ENCODE measurements at places on chromosomes 7 and 10.
A peak's percentile ranks its signal among the peaks of the same experiment; 100 is the strongest.

DNA sequence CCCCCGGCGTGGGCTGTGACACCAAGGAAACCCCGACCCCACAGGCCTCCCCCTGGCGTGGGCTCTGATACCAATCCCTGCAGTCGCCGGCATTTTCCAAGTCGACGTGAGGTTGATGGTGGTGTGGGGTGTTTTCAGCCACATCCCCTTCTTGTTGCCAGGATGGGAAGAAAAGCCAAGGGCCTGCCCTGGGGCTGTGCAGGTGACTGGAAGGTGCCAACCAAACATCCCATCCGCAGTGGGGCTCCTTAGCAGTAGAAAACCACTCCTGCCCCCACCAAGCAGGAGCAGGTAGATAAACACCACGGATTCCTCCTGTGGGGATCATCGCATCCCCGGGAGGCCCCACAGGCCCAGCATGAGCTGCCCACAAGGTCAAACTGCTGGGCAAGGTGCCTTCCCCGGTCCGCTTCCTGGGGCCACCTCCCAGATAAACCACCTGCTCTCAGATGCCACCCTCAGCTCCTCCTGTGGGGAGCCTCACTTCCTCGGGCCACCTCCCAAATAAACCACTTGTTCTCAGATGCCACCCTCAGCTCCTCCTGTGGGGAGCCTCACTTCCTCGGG lies 88.5 kb upstream of the DIP2C start:
- DNase-seq: no peak

GRCh38 chr10:34768261-34768971 lies 46.7 kb downstream of the PARD3 start:
- DNase-seq: peak; percentile 85

GRCh38 chr10:132199268-132199853 lies 12.6 kb downstream of the DPYSL4 start:
- no peak for DNase-seq

GRCh38 chr7:26328498-26329390 lies 37.1 kb downstream of the SNX10 start:
- no peak for DNase-seq

DNA sequence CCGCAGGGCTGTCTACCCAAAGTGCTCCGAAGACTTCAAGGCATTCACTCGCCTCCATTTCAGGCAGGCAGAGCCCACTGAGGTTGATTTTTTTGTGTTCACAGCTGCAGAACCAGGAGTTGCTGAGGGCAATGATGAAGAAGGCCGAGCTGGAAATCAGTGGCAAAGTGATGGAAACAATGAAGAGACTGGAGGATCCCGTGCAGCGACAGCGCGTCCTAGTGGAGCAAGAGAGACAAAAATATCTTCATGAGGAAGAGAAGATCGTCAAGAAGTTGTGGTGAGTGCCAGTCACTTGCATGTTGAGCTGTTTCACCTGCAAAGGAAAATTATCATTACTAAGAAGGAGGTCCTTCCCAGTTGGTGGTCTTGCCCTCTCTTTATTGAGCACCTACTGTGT lies 210.5 kb downstream of the ARHGAP21 start:
- no peak for DNase-seq

GRCh38 chr7:42194238-42194637 lies 42.8 kb downstream of the GLI3 start:
- DNase-seq: no peak

DNA sequence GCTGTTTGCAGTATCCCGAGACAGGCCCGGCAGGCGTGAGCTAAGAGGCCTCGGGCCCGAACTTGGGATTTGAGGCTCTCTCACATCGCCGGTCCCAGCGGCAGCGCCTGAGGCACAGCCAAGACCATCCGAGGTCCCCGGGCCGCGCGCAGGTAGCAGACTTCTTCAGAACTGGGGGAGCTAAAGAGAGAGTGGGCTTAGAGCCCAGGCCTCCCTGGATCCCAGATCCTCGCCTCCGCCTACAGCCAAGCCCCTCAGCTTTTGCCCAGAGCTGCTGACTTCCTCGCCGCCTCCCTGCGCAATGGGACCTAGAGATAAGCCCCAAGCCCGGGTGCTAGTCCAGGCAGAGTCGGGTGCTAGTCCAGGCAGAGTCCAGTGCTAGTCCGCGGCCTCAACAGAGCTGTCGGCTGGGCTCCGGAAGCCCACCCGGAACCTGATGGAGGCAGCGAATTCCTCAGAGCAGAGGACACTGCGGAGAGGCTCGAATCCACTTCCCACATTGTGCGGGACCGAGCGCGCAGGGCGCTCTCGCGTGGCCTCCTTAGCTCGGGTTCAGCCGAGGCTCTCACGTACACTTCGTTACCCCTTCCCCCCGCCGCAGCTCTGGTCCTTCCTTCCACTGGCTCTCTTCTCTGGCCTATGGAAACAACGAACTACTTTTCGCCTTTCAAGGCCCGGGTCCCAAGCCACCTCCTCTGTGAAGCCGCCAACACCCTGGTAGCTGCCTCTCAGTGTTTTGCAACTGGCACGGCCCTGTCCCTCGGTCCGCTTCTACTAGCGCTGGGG lies 5.8 kb downstream of the LBX1 start:
- no peak for DNase-seq

GRCh38 chr7:100720671-100721504 lies 620 bp downstream of the EPO start:
- DNase-seq: no peak

DNA sequence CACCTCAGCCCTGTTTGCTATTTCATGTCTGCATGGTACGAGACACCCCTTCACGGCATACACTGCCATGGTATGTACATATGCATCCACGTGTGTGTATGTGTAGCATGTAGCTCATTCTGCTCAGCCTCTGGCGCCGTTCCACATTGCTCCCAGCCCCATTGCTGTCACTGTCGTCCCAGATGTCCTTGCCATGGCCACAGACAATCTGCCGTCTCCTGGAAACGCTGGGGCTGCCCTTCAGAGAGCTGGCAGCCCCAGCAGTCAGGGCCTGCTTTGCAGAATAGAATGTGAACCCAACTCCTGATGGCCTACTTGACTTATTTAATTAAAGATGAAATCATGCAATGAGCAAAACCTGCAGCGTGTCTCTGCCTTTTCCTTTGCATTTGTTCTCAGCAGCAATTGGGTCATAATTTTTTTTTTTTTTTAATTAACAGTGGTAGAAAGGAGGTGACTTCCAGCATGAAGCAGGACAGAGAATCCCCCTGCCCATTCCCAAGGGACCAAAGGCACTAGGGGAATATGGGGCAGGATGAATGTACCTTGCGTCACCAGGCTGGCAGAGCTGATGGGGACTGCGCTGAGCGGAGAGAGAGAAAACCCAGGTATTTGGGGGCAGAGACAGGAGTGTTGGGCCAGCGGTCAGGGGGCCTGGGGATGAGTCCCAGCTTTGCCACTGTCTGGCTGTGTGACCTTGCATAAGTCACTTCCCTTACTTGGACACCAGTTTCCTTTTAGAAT lies 49.2 kb downstream of the CHST3 start:
- DNase-seq: no peak

DNA sequence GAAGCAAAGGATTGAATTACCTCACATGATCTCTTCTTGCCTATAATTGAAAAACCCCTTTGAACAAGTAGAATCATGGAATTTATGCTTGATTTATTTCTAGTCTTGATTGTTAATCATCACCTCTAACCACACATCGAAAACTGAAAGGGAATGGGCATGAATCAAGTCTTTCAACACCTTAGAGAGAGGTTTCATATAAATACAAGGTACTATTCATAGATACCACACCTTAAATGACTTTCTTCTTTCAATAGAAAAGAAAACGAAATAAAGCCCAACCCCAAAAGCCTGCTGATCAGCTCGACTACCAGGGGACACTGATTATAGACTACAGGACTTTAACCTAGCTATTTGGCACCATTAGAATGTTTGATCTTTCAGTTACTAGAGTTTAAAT lies 128.6 kb upstream of the PTPRZ1 start:
- DNase-seq: no peak

GRCh38 chr10:22317771-22318565 lies 1.8 kb downstream of the COMMD3 start:
- no peak for DNase-seq

GRCh38 chr10:24396396-24396795 lies 187.5 kb downstream of the KIAA1217 start:
- no peak for DNase-seq

GRCh38 chr7:45177801-45178200 lies 20.2 kb downstream of the RAMP3 start:
- DNase-seq: no peak

DNA sequence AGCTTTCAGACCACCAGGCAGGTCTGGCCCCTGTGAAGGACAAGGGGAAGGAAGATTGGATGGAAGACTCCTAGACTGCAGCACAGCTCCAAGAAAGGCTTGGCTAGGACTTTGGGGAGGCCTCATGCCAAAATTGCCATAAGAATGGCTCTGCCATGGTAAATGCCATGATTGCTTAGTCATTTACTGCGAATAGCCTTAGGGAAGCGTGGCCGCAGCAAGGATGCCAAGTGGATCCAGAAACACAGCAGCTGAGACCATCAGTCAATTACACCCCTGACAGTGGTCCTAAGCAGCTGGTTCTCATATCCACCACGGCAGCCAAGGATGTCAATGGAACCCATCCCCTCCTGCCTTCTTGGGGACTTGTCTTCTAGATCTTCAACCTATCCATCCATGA lies 88.2 kb upstream of the AUTS2 start:
- DNase-seq: no peak

DNA sequence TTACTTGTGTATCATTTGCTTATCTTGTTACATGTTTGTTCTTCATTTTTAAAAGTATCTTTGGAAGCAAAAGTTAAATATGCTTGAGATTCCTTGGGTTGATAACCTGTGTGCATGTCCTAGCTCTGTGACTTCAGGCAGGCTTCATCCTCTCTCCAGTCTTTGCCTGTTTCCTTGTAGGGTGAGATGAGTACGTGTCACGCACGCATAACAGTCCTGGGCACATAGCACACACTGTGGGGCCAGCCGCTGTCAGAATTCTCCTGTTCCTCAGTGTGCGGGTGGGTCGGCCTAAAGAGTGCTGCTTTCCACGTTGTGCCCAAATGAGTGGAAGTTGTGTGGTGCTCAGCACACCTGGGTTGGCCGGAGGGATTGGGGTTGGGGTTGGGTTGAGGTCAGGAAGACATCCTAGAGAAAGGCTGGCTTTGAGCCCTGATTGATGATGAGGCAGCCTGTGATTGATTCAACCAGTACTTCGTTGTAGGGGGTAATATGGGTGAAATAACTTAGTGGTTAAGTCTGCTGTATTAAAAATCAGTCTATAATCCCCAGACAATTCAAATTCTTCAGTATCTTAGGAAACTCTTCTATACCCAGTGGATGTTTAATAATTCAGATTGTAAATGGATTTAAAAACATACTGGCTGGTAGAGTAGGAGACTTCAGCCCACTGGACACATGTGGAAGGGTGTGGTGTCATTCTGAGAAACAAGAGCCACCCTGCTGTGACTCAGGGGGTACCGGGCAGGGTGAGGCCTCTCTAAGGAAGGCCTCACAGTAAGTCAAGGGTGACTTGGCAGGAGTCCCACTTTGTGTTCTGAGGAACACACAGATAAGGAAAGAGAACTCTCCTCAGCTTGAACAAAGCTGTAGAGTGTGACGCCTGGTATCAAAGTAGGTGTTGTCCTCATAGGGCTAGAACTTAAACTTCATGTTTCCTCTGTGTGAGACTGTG lies 54.8 kb downstream of the DAGLB start:
- peak; percentile 92 for DNase-seq

DNA sequence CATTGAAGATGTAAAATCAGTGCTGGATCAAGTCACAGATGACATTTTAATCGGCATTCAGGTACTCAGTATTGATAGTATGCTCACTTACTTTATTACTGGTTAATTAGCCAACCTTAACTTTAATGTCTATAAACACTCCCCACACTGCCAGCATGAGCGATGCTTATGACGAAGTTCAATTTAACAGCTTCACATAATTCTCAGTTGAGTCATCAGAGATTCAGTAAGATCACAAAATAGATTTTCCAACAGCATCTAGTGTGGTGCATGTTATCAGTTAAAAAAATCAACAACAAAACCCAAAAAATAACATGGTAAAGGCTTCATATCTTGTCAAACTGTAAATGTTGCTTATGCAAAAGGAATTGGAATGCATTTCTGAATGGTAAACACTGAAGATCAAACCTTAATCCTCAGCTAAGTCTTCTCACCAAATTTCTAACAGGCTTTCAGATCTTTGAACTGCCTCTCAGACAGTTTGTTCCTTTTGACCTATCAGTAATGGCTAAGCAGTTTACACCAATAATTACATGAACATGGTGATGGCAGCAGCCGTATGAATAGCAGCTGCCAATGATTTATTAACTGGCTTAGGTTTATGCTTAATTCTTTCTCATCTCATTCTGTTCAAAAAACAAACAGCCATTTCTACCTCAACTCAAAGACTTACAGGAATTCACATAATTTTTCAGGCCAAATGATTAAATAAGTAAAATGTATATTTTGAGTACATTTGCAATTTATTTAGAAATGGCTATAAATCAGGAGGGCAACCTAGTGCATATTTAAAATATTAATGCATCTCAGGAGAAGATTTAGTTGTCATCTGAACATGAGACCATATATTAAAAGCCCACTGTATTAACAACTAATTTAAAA lies 98.5 kb downstream of the CABCOCO1 start:
- no peak for DNase-seq

DNA sequence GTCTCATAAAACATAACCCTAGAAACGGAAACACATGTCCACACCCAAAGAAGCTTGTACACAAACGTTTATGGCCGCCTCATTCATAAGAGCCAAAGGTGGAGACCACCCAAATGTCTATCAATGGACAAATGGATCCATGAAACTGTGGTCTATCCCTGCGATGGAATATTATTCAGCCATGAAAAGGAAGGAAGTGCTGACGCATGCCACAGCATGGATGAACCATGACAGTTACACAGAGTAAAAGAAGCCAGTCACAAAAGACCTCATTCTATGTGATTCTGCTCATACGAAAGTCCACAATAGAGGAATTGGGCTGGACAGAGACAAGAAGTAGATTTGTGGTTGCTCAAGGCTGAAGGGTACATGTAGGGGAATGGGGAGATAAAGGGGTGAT lies 10.8 kb downstream of the CHST15 start:
- DNase-seq: no peak

GRCh38 chr10:87976101-87976743 lies 112.8 kb downstream of the PTEN start:
- no peak for DNase-seq

DNA sequence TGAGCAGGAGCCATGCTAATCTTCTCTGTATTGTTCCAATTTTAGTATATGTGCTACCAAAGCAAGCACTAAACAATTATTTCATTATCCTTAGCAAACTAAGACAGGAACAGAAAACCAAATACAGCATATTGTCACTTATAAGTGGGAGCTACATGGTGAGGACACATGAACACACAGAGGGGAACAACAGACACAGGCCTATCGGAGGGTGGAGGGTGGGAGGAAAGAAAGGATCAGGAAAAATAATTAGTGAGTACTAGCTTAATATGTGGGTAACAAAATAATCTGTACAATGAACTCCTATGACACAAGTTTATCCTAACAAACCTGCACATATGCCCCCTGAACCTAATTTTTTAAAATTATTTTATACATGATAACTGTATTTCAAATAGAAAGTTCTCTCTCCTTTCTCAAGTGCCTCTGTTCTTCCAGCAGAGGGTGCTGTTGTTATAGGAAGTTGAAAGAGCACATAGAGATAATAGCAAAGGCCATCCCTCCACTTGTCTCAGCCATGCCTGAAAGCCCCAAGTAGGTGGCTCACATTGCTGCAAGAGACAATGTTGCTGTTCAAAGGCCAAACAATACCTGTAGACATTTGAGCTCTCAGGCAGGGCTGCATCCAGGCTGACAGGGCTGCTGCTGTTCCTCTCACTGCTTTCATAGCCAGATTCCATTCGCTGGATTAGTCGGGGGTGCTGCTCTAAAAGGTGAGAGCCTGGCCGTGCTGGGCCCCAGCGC lies 33.4 kb upstream of the PPP3CB start:
- DNase-seq: peak; percentile 37
